ENCODE measurements at places on chromosomes 4 and X. TPM values are rescaled to one million over a fixed set of nuclear protein-coding genes. Genes with fewer than 3 reads are reported as not detected.

GRCh38 chr4:59904331-59904730 lies 1295.8 kb upstream of the ADGRL3 start:
- DNase-seq, result no peak

DNA sequence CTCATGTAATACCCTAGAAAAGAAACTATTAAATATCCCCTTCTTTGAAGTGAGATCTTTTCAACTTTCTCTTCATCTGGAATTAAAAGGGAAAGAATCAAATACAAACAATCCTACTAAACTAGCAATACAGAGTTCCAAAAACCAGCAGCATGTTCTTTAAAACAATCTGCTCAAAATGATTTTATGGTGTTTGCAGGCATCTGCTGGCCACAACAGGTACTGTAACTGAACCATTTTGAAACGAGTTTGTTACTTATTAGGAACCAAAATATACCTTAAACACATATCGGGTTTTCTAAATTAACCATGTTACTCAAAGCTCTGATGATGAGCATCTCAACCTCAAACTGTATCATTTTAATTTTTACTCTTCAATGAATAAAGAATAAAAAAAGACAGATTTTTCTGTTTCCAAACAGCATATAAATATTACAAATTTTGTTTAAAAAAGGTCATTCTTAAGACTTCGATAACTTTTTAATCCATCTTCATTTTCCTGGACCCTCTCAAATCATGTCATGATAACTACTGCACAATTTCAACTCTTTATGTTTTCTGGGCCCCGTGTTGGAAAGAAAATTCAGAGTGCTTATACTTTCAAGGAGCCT lies 56.5 kb downstream of the ARAP2 start:
- no peak for DNase-seq

DNA sequence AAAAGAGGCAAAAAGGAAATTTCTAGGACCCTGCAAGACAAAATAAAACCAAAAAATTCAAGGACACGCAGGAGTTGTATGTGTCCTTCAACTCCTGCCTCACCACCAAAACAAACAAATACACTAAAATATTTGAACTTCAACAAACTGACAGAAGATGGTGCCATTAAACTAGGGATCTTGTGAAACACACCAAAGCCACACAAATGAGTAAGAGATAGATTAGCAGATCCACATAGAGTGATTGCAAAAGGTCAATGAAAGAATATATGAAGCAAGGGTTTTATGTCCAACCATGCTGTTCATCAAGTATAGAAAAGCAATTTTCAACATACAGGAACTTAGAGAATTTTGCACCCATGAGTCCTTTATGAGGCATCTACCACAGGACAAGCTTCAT lies 40.1 kb upstream of the SCML1 start:
- no peak for DNase-seq

- no peak for DNase-seq
These were observed 603 bp downstream of the NDNF start for GRCh38 chr4:121071640-121072223.

GRCh38 chrX:11261260-11261659 lies 32.0 kb upstream of the AMELX start:
- DNase-seq, result no peak

CHM gene
- total RNA-seq, result 29.4 TPM

NSUN7 gene
- total RNA-seq, result 4.7 TPM

MAOB gene
- total RNA-seq, result 0.93 TPM

DCAF4L1 gene
- 0.26 TPM for total RNA-seq

PITX2 gene
- 0.77 TPM for total RNA-seq

Data from neural crest cell (in vitro differentiated cells).